HS-27A (cell line): ENCODE measurements at places on chromosomes 3 and 15.

- DNase-seq, result no peak
Observed at GRCh38 chr3:64561325-64561843, 126.4 kb downstream of the ADAMTS9 start.

GRCh38 chr3:127781411-127782001, 40.8 kb downstream of the MGLL start:
- DNase-seq, result no peak

DNA sequence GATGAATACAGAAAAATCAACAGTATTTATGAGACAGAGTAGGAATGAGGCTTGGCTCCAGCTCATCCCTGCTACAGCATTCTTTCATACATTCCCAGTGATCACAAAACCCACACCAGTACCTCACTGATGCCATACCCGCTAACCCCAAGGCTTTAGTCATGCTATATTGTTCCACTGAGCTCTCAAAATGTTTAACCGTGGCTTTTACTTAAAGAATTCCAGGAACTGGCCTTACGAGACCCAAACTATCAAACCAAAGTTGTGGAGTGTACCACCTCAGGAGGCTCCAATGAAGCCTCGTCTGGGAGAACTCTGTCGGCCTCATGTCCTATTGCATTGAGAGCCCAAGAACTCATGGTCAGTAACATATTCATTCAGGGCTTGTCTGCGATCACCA, 278.9 kb downstream of the ULK4 start:
- peak; percentile 72 for DNase-seq

GRCh38 chr3:103889675-103890074, 1454.9 kb downstream of the ZPLD1 start:
- DNase-seq, result no peak

- no peak for DNase-seq
Observed at GRCh38 chr15:55457401-55458022, 49.2 kb downstream of the PIERCE2 start.

- no peak for DNase-seq
Observed at GRCh38 chr3:44070841-44071546, 170.7 kb upstream of the TOPAZ1 start.

DNA sequence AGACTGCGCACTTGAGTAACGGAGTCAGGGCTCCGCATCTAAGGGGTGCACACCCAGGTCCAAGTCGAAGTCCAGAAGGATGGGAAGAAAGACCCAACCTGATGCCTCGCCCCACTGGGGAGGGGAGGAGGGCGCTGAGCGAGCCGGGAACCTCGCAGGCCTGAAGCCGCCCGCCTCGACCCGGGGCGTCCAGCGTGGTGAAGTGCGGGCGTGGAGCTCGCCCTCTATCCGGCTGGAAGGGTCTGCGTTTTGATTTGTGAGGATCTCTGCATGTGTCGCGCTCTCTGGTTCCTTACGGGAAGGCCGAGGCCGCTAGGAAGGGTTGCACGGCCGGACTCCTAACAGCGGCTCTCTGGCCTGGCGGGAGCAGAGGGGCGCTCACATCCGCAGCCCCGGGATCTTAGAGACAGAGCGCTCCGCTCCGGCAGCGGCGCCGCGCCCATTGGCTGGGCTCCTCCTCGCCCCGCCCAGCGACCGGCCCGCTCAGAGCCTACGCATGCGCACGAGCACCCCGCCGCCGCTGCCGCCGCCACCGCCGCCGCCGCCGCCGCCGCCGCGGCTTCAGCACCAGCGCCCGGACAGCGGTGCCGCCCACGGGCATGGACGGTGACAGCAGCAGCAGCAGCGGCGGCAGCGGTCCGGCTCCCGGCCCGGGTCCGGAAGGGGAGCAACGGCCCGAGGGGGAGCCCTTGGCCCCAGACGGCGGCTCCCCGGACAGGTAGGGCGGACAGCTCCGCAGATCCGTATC, at the start of gene DISP2:
TSS of gene DISP2 (plus strand) at position 497 of the 748 bp plus-strand sequence. CDS start at position 600, 103 bp downstream.
- DNase-seq, result no peak

DNA sequence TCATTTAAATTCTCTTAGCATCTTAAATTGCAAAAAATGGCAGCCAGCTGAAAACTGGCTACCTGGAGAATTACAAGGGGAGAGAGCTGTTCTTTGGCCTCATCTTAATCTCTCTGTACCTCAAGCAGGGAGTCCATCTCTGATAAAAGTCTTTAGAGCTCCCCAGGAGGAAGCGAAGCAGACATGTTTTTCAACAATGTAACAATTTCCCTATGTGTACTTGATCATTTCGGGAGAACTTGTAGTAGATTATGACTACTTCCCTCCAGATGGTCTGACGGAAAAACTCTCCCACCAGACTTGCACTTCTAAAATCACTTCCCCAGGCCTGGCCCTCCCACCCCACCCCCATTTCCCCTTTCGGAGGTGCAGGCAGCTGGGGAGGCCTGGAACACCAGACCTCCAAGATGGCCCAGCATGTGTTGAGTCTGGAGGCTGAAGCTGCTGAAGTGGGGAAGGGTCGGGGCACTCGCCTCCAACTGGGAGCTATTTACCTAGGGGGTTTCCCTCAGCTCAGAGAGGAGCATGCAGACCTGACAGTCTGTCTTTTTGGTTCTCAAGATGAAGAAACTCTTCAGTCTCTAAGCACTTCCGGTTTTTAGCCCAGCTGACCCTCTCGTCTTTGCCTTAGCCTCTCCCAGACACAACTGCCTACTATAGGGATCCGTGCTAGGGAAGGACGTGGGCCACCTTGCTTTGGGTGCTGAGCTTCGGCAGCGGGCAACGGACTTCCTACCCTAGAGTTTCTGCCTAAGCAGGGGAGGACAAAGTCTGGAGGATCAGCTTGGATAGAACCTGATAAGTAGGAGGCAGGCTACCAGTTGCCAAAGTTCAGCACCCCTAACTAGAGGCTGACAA, 164.0 kb upstream of the TBL1XR1 start:
- no peak for DNase-seq

DNA sequence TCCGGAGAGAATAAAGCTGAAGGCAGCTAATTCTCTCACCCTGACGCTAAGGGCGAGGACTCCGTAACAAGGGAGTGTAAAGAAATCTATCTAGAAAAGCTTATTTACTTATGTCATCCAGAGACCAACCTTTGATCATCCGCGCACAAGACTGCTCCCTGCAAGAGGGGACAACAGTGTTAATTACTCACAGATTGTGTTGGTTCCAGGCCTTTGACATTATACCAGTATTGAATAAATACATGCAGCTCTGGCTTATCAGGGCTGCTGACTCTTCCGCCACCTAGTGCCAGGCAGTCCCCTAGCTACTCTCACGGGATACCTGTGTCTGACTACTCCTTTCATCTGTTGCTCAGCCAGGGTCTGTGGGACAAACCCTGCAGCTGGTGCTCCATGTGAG, 211.7 kb downstream of the DTWD1 start:
- no peak for DNase-seq

DNA sequence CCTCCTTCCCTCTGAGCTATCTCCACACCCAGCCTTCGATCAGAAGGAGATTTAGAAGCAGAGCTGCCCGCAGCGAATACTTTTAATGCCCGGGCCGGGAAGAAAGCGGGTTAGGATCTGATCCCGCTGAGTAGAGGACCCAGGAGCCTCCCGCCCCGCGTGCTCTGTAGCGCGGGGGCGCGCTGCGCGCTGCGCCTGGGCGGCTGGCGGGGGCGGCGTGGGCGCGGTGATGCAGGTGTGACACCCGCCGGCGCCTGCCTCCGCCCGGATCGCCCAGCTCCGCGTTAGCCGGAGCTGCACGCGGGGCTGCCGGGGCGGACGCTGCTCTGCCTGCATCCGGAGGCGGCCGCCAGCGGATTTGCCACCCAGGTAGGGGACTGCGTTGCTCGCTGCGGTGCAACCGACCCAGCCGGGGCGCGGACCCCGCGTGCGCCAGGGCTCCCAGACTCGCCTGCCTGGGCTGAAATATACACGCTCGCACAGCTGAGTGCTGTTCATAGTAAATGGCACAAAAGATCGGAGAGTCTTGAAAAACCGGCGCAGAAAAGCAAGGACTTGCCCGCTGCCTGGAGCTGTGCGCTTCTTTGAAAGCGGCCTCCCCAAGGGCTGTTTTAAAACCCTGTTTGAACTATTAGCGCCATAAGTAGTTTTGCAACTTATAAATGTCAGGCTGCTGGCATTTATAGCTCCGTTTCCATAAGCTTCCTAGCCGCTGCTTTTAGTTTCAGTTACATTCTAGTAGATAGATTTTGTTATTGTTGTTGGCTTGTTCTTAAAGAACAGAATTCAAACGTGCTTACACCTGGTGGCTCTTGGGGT, at the start of gene SV2B:
TSS of gene SV2B (plus strand) at position 263 of the 819 bp plus-strand sequence. CDS start 126,007 bp downstream, outside the sequence.
- no peak for DNase-seq

GRCh38 chr3:16311960-16312451, 47.0 kb downstream of the OXNAD1 start:
- no peak for DNase-seq

DNA sequence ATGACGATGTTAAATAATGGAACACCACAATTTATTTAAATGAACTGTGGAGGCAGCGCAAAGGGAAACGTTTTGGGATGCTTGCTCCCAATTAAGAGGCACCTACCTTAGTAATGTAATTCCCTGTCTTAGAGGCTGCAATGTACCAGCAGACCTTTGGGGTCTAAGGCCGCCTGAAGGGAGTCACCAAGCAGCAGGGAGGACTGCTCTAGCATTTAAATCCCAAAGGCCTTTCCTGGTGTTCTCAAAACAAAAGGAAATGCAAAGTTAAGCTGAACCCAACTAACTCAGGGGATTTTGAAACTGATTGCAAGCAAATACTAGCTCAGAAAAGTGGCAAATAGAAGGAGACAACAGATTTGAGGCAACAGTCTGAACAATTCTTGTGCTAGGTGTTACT, 510.8 kb downstream of the GABRG3 start:
- DNase-seq, result no peak

DNA sequence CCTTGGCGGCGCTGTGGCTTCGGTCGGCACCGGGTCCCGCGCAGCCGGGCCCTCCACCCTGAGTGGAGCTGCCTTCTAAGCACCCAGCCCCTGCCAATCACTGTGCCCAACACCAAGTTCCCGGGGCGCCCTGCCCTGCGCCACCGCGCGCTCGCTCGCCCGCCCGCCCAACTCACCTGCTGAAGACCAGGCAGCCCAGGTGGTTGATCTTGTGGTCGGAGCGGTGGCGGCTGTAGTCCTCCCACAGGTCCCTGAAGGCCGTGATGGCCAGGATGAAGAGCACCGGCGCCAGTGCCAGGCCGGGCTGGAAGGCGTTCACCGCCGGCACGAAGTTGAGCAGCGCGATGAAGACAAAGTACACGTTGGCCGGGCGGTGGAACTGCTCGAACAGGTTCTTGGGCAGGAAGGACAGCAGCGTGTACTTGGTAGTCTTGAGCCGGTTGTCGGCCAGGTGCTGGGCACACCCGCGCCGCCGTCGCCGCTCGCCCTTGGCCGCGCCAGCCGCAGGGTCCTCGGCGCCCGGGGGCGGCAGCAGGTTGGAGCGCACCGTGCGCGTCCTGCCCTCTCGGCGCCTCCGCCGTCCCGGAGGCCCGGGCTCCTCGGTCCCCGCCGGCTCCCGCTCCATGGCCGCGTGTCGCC, 536 bp downstream of the ATP10A start:
- DNase-seq, result no peak

DNA sequence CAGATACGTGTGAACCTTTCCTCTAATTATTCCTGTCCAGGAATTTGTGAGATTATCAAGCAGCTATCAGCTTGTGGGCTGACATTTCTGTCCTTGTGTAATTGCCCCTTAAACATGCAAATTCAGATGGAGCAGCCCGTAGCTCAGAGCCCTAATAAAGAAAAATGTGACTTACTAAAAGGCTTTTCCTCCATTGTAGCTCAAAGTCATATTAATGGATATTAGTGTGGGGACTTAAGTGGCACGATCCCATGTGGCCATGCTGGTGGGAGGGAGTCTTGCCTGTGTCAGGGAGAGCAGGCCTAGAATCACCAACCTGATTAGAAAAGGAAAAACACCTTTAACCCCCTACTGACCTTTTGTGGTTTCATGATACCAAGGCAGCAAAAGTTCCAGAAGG, 399.2 kb downstream of the LRTM1 start:
- DNase-seq, result no peak

GRCh38 chr3:172167892-172168648, 128.7 kb downstream of the FNDC3B start:
- no peak for DNase-seq

GRCh38 chr15:67253549-67254237, 768 bp downstream of the AAGAB start:
- DNase-seq, result peak; percentile 20

GRCh38 chr3:194935061-194935460, 249.4 kb downstream of the FAM43A start:
- DNase-seq, result no peak

DNA sequence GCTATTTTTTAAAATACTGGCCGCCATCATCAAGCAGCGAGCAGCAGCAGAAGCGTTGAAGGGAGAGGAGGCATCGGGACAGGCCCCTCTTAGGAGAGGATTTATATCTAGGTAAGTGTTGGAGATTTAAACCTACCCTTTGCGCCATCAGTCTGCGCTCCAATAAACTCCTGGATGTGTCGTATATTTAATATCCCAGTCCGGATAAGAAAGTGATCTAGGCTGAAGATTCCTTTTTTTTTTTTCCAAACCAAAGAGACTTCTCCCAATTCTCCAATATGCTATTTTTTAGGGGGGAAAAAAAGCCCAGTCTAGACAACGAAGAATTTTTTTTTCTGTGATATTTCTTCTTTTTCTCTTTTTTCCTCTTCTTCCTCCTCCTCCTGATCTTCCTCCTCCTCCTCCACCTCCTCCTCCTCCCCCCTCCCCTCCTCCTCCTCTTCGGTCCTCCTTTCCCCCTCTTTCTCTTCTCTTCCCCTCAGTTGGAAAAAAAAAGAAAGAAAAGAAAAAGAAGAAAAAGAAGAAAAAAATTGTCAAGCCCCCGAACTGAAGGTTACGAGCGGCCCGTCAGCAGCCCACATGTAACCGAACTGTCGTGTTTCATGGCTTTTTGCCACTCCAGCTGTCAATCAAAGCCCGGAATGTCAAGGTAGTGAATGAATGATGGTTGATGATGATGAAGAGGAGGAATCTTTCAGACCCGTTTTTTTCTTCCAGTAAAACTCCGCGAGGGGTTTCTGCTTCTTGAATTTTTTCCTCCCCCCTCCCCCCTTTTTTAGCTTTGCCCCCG, 835 bp downstream of the MEIS2 start:
- DNase-seq, result peak; percentile 35

DNA sequence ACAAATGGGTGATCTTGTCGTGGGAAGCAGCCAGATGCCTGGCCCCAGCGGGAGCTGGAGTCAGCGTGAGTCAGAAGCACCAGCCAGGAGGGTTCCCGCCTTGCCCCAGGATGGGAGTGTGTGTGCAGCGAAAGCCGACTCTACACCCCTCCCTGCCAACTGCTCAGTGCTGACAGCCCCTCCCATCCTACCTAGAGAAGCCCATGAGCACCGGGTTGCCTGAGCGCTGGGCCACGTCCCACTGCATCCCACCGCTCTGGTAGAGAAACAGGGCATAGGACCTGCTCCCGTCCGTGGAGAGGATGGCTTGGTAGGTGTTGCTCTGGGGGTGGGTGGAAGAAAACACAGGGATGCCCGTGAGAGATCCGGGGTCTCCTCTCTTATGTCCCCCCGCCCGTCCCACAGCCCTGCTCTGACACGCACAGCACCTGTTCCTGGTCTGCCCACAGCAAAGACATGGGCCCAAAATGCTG, 42.9 kb downstream of the MUC4 start:
- no peak for DNase-seq
